ENCODE measurements at places on chromosomes 2 and 18. TPM values are rescaled to one million over a fixed set of nuclear protein-coding genes. Genes with fewer than 3 reads are reported as not detected.

PSMA8 gene
- not detected for polyA plus RNA-seq

RAB17 gene
- 0.21 TPM for polyA plus RNA-seq

- no peak for DNase-seq
These were observed 54.4 kb upstream of the MSH6 start for GRCh38 chr2:47728551-47728950.

DNA sequence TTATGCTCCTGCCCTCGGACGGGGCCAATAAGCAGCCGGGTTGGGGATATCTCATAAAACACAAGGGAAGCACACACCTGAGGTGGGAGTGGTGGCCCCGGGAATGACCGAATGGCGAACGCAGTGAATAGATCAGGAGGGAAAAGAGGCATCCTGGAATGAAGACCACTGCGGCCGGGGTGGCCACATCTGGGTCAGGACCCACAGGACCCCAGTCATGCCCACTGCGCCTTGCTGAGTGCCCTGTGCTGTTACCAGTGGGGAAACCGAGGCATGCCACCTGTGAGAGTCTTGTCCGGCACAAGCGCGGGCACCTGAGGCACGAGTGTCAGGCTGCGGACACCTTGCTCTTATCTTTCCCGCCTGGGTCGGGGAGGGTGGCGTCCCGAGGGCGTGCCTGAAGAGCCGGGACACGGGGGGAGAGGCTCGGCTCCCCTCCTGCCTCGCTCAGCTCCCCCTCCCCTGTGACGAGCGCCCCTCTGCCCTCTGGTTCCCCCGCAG lies 1.6 kb downstream of the PDCD1 start:
- no peak for DNase-seq

DNA sequence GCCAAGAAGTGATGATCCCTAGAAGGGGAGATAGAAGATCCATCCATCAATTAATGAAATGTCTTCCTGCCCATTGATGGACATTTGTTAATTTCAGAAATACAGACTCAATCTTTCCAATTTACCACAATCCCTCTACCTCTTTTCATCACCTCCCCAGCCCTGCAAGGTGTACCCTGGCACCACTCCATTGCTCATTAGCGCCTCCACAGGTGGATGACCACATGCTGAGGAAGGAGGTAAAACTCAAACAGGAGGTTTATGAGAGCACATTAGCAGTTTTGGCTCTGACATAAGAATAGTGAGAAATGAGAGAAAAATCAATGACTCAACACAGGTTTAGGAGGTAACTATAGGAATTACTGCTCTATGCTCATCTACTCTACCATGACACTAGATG lies 208.0 kb downstream of the C1D start:
- DNase-seq: no peak

- no peak for DNase-seq
These were observed 78.1 kb downstream of the SCG2 start for GRCh38 chr2:223524066-223524465.

- DNase-seq: no peak
These were observed 8.6 kb upstream of the IL36A start for GRCh38 chr2:112996635-112997034.

DNA sequence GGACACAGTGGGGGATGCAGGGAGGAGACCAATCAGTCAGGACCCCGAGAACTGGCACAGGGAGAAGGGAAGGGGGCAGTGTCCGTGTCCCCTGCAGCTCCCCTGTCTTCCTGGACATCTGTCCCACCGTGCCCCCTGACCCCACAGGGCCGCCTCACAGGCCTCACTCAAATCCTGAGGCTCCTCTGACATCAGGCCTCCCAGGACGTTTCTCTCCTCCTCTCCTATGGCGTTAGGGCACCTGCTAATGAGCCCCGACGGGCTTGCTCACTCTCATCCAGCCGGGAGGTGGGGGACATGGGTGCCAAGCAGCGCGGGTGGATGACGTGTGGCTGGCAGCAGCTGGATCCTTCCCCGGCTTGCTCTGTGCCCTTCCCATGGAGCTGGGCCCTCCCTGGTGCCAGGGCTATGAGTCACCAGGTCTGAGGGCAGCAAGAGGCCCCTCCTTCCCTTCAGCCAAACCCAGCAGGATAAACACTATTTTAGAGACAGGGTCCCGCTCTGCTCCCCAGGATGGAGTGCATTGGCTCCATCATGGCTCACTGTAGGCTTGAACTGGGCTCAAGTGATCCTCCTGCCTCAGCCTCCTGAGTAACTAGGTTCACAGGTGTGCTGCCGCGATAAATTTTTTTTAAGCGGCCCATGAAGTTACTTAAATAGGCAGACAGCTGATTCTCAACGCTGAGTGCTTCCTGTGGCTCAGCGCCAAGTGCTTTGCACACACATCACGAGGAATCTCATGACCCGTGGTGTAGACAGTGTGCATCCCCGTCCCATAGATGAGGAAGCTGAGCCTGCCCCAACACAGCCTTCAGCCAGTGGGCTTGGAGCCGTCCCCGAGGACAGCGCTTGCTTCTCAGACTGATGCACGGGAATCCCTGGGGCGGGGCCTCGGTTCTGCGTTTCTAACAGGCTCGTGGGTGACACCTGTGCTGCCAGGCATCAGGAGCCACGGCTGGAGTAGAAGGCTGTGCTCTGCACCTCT lies 64.5 kb upstream of the HDAC4 start:
- DNase-seq: no peak

DNA sequence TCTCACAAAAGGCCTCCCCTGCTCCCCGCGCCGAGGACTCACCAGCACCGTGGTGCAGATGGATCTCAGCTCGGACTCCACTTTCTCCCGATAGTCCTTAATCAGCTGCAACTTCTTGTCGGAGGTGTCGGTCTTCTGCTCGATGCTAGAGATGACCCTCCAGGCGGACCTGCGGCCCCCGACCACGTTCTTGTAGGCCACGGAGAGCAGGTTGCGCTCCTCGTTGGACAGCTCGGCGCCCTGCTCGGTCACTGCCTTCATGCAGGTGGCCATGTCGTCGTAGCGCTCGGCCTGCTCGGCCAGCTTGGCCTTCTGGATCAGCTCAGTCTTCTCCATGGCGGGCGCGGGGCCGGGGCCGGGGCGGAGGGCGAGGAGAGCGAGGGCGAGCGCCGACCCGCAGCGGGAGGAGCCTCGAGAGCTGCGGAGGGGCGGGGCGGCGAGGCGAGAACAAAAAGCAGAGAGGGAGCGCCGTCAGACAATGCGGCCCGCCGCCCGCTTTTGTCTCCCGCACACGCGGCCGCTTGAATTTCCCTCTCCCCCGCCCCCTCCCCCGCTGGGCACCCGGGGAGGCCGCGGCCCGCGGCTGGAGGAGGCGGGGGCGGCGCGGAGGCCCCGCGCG lies 571 bp downstream of the YWHAQ start:
- DNase-seq: no peak

DNA sequence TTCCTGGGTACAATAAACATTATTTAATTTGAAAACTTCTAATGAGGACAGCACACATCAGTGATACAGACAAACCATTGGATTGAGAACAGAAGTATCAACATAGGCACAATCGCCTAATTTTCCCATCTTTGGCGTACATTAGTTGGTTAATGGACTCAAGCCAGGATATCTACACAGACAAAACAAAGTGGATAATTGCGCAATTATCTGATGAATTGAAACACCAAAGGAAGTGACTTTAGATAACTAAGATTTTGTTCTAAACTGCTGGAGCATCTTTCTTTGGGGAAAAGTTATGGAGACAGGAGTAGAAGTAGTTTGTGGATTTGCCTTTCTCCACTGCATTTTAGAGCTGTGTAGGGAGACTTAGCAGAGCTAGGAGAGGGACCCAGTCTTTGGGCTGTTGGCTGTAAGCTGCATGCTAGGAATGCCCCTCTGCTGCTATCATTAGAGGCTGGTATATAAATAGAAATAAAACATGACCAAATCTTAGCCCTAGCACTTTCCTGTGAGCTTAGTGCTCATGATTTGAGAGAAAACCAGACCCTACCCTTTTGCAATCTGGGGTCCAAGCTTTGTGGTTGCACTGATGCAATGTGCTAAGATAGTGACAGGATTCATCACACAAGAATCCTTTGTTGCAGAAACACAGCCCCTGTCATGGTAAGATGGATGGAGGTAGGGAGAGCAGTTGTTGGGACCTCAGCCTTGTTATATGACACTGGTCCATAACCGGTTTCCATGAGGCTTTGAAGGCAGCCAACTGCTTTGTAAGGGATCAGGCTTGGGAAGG lies 264.5 kb upstream of the PIK3C3 start:
- no peak for DNase-seq
